ENCODE measurements at places on chromosomes 13 and 19. TPM values are rescaled to one million over a fixed set of nuclear protein-coding genes. Genes with fewer than 3 reads are reported as not detected.
A peak's percentile ranks its signal among the peaks of the same experiment; 100 is the strongest.

DNA sequence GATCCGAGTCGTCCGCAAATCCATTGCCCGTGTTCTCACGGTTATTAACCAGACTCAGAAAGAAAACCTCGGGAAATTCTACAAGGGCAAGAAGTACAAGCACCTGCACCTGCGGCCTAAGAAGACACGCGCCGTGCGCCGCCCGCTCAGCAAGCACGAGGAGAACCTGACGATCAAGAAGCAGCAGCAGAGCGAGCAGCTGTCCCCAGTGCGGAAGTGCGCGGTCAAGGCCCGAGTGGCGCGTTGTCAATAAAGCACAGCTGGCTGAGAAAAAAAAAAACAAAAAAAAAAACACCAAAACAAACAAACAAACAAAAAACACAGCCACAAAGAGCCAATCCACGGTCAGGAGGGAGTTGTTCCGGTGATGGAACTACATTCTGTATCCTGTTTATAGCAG is 4.7 kb upstream of the GNA15 start:
- DNase-seq = no peak

GRCh38 chr13:81551036-81551435 is 1210.1 kb upstream of the SPRY2 start:
- DNase-seq = no peak

- DNase-seq = no peak
Observed at GRCh38 chr13:58843071-58843470, 1211.5 kb downstream of the PCDH17 start.

DNA sequence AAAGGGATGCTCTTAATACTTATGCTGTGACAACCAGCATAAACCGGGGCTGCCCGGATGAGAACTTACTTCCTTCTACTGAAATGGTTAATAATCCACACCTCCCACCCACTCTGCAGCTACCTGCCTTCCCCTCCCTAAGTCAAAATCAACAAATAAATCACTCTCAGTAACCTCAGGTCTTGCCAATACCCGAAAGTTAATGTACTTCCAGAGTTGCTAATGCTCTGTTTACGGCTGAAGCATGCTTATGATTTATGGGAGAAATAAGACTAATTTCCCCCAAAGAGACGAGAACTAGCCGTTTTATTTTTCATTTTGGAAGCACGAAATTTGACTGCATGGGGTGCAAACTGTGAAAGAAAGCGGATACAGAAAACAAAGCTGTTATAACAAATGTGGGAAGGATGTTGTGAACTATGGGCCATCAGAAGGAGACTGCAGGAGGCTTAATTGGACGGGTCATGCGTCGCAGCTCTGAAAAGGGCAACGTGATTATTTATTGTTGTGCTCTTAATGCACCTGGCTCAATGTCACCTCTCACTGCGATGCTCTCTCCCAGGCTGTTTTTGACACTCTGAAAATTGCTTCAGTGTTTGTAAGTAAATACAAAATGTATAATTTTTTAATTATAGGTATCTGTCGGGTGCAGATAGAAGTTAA is 114.0 kb upstream of the SLC7A1 start:
- DNase-seq = no peak

DNA sequence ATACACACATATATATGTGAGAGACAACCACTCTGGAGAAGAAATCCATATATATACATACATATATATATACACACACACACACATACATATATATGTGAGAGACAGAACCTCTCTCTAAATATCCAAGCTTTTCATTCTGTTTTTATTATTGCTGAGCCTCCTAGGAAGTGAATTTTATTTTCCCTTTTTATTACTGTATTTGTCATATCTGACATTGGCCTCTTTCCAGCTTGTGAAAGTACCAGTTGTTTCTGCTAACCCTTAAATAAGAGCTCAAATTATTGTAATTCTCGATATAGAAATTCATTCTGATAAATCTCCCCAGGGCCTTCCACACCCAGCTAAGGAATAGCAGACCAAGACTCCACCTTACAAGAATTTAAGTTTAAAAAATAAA is 81.0 kb downstream of the NUFIP1 start:
- DNase-seq = no peak

GRCh38 chr13:41579881-41580280 is 122.5 kb downstream of the RGCC start:
- DNase-seq = no peak

- DNase-seq = no peak
Observed at GRCh38 chr19:3678188-3678587, 22.1 kb downstream of the PIP5K1C start.

DNA sequence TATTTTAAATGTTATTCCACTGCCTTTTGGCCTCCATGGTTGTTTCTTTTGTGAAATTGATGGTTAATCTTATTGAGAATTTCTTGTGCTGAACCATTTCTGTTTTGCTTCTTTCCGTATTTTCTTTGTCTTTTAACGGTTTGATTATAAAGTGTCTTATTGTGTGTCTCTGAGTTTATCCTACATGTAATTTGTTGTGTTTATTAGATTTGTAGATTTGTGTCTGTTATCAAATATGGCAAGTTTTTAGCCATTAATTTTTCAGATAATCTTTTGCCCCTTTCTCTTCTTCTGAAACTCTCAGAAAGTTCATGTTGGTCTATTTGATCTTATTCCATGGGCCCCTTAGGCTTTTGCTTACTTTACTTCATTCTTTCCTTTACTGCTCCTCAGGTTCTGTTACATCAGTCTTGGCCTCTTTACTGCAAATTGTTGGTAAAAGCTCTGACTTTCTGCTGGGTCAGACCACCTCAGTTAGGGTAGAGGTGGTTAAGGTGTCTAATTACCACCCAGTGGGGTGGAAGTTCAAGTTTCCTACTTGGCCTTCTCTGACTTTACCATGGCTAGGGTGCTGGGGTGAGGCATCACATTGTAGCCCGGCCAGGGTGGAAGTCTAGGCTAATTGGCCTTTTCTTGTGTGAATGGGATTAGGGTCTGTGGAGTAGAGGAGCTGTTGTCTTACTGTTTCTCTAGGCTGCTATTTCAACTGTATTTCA is 58.3 kb downstream of the ZMYM2 start:
- DNase-seq = no peak

DNA sequence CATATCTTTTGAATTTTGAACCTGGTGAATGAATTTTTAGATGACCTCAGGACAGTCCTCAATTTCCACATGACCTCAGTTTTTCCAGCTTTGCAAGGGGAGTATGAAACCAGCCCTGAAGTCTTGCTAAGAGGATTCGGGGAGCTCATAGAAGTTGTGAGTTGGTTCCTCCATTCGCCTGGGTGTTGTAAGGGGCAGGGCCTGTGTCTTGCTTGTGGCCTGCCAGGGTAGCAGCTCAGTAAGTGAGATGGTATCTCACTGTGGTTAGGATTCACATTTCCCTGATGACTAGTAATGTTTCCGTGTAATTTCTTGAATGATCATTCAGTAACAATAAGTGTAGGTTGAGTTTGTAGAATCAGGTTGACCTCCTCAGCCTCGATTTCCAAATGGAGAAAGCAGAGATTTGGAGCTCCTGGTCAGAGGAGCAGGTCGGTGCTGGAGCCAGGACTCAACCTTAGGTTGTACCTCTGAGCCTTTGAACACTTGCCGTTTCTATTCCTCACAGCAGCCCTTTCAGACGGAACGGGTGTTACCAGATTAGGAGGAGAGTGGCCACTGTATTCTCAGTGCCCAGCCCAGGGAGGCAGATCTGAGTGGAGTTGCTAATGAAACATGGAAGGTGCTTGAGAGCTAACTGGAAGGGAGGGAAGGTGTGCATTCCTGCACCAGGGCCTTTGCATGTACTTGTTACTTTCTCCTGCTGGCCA is 14.6 kb downstream of the NACC1 start:
- DNase-seq = no peak

DNA sequence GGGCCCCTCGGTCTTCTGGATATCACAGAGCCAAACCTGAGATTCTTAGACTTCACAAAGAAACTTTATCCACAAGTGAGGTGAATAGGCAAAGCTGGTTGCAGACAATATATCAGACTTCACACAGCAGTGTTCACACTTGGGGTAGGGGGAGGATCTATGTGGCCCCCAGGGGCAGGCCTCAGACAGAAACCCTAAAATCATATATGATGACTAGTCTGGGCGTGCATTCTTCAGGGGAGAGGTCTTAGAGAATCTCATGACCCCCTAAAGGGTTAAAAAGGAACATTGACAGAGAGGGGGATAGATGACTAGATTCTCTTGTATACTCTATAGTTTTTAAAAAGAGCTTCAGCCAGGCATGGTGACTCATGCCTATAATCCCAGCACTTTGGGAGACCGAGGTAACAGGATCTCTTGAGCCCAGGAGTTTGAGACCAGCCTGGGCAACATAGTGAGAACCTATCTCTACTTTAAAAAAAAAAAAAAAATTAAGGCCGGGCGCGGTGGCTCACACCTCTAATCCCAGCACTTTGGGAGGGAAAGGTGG is 2.8 kb downstream of the TYROBP start:
- DNase-seq = no peak

DNA sequence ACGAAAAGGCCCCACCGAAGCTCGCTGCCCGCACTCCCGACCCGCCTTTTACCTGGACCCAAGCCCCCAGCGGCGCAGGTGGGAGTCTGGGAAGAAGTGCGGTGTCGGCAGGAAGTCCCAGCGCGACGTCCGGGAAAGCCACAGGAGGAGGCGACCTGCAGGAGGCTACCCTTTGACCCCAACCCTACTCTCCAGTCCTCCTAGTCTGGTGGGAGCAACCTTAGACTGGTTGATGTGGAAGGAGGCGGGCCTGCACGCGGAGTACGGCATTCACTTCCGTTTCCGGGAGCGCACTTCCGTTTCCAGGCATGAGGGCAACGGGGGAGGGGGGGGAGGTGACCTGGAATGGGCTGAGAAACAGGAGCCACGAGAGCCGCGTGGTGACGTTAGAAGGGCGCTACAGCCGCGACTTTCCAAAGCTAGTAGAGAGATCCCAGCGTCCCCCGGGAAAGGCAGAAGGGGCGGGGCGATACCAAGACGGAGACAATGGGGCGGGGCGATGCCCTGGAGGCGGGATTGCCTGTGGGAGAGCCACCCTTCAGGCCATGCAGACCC is 28.5 kb downstream of the ZNF266 start:
- peak; percentile 65 for DNase-seq

GRCh38 chr19:34480971-34481841 is at the start of gene WTIP:
Gene WTIP, plus strand, starts transcription at chr19:34481758. Its CDS starts 217 bp downstream, at chr19:34481975.
- DNase-seq = peak; percentile 17

GRCh38 chr13:39623466-39623865 is 20.5 kb upstream of the LHFPL6 start:
- DNase-seq = no peak

GRCh38 chr19:7661744-7662538 is 6.9 kb upstream of the RETN start:
- DNase-seq = no peak

GRCh38 chr13:90352763-90353162 is 994.7 kb upstream of the MIR17HG start:
- DNase-seq = no peak

GRCh38 chr19:1863328-1863637 is at the start of gene KLF16:
Gene KLF16, minus strand, starts transcription at chr19:1863579. Its CDS starts 82 bp downstream, at chr19:1863497.
- DNase-seq = no peak

- DNase-seq = no peak
Observed at GRCh38 chr13:39197647-39198007, 159.4 kb downstream of the NHLRC3 start.

GRCh38 chr19:40502647-40503319 is 36.0 kb downstream of the SPTBN4 start:
- peak; percentile 15 for DNase-seq

DNA sequence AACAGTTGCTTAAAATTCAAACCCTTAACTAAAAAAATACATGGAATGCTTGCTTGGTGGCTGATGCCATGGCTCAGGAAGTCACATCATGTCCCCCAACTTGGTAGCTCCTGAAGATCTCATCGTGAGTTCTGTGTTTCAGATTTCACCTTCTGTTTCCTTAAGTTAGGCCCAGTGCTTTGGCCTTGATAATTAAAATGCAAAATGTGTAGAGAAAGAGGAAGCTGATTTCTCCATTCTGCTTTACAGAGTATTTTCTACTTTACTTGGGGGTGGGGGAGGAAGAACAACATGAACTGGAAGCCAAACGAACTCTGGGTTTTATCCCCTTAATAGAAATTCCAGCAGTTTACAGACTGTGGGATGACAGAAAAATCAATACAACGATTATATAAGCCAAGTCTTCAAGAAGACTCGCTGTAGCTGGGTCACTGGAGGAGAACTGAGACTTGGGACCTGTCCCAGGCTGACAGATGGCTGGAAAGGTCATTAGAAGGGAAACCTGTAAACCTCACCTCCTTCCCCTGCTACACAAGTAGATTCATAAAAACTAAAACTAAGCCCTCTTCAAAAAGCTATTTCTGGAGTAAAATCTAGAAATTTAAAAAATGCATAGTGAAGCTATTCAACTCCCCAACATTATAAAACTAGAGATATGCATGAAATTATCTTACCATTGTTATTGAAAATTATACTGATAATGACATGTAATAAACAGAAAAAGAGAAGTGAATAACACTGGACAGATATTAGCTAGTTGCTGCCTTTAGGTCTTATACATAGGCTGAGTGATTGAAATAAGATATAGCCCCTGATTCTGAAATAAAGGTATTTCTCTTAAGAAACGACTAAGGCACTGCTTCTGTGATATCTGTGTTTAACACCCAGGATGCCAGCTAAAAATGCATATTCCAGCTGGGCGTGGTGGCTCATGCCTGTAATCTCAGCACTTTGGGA is 22.1 kb upstream of the GGACT start:
- no peak for DNase-seq

- no peak for DNase-seq
Observed at GRCh38 chr13:43650882-43651281, 135.9 kb downstream of the ENOX1 start.

GRCh38 chr19:46904114-46905060 is 43.6 kb downstream of the ARHGAP35 start:
- no peak for DNase-seq

DNA sequence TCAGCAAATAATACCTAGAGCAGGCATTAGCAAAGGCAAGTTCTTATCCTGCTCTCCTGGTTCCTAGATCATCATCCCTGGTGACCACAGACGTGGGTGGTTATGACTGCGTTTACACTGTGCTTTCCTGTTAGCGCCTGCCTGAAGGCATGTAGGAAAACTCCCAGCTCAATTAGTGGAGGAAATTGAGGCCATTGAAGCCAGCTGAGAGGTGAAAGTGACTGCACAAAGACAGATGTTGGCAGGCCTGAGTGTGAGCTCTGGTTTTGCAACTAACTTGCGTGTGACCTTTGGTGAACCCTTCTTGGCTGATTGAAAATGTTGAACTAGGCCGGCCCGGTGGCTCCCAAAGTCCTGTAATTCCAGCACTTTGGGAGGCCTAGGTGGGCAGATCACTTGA is 17.5 kb upstream of the NWD1 start:
- peak; percentile 82 for DNase-seq

TJP3 gene
- 0.21 TPM for total RNA-seq

IGFLR1 gene
- 6.9 TPM for total RNA-seq

ZNF229 gene
- total RNA-seq = 0.29 TPM

GNG14 gene
- not detected for total RNA-seq

CHST8 gene
- 2.7 TPM for total RNA-seq

ZNF324B gene
- 6.8 TPM for total RNA-seq

HRC gene
- total RNA-seq = not detected
